IMR-90 (cell line): ENCODE measurements at places on chromosomes 3 and 15. TPM values are rescaled to one million over a fixed set of nuclear protein-coding genes. Genes with fewer than 3 reads are reported as not detected.
A peak's percentile ranks its signal among the peaks of the same experiment; 100 is the strongest.

CACNA2D3 gene
- 0.28 and 0.36 TPM in 2 replicates for total RNA-seq

ADAMTSL3 gene
- under 0.01 TPM in 1 of 2 replicates, not detected in the other for total RNA-seq

DNA sequence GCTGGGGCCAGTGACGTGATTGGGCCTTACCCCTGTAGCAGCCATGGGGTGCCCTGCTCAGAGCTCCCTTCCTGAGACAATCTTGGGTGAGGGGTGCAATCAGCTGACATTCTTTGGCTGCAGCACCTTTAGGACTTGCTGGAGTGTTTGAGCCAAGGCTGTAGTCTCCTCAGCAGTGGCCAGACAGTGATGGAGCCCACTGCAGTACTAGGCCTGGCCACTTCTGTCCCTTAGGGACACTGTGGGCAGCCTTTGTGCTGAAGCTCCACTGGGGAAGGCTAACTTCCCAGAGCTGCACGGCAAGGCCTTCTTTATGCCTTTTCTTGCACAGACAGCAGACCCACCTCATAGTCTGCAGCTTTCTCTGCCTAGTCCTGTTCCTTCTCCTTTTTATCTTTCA is 284.9 kb upstream of the IGF1R start:
- no peak for DNase-seq

DNA sequence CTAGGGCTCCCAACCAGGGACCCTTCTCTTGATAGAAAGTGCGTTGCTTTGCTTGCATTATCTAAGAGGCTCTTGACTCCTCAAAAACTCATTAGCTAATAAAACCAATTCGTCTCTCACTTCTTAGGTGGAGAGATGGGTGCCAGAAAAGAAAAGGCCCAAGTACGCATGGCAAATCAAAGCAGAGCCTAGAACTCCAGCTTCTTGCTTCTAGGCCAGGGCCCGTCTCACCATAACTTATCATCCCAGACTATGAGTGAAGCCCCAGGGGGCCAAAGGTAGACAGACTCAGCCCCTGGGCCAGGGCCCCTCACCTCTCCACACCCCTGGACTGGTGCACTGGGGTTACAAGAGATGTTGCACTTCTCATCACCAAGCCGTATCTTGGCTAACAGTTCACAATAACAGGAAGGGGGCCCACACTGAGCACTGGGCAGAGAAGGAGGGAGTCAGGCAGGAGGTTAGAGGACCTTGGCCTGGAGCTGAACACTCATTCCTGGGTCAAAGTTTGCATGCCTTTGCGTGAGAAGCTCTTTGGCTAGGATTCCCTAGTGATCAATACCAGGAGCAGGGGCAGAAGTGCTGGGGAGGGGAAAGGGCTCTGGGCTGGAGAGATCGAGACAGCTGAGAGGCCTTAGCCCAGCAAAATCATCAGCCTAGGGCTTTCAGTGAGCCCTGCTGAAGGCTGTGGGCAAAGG is 5.4 kb upstream of the CYP1A1 start:
- no peak for DNase-seq

GRCh38 chr15:39598958-39599845 is 18.3 kb downstream of the THBS1 start:
- DNase-seq, result peak; percentile 66

DNA sequence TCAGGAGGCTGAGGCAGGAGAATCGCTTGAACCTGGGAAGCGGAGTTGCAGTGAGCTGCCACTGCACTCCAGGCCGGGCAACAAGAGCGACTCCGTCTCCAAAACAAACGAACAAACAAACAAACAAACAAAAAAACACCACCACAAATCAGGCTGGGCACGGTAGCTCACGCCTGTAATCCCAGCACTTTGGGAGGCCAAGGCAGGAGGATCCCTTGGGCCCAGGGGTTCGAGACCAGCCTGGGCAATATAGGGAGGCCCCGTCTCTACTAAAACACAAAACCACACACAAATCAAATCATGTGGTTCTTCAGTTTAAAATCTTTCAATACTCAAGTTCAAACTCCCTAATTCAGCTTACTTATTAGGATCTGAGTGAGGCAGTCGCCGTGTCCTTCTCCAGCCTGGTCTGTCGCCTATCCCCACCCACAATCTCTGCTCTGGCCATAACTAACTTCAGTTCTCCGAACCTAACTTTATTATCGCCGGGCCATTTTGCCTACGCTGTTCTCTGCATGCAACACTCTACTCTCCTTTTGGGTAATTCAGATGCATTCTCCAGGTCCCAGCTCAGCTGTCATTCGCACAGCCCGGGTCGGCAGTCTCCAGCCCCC is 660 bp upstream of the RTF1 start:
- no peak for DNase-seq

DNA sequence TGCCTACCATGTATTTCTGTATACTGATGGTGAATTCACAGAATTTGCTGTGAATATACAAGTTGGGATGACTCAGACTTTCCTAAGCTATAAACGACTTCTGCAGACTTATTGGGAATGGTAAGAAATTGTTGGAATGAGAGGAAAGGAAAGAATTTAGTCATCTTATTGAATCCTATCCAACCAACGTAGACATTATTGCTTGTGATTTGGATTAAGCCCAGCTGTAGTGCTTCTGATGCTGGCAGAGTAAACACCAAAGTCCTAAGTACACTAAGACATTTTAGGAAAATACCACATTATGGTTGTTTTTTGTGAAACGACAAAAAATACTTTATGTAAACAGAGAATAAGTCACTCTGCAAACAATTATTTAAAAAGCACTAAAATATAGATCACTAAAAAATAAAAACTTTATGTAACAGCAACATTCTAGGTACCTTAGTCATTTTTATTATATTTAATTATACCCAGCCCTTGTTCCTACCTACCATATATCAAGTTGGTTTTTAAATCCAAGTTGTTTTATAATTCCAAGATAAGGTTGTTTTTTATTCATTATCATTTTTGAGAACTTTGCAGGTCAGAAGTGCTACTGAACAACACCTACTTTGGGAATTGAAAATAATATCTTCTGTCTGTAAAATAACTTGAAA is 99.2 kb upstream of the MLF1 start:
- peak; percentile 97 for DNase-seq

GRCh38 chr3:187741403-187742350 is 3.6 kb downstream of the BCL6 start:
- DNase-seq, result peak; percentile 78

- peak; percentile 51 for DNase-seq
Observed at GRCh38 chr3:87260270-87260669, 16.1 kb downstream of the POU1F1 start.
